ENCODE measurements at places on chromosomes 2 and 18.

GRCh38 chr2:59933948-59934347 lies 619.5 kb downstream of the BCL11A start:
- DNase-seq, result no peak

DNA sequence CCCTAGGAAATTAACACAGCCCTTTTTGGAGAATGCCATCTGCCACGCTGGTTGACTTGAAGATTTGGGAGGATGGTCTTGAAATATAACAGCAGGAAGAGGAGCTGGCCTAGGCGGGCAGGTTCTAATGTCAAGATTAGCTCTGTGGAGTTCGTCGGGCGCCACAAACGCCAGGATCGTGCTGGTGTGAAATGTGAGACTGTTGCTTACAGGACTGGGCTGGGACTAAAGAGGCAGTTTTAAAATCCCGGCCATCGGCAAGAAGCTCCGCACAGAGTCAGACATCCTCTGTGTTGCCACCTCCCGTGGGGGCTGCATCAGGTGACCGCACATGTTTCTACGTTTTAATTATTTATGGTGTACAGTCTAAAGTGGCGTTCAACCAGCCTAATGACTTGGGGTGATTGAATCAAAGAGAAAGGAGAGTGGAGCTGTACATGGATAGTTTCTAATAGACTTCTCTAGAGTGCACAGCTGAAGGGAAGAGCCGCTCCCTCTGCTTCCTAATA lies 99.4 kb upstream of the BCL11A start:
- DNase-seq, result no peak

DNA sequence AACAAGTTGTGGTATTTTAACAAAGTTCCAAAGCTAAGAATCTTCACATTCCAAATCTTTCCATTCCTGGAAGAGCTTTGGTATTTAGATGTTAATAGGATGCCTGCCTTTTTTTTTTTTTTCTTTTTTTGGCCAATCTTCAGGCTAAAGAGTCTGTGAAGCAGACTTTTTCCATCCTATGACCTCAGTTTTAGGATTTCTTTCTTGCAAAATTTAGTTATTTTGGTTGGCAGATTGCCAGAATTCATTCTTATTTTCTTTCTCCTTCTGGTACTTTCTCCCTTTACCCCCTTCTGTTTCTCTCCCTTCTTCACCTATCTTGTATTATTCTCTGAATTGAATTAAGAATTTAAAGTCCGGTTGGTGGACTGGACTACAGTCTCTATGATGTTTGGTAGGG lies 217.8 kb upstream of the REV1 start:
- DNase-seq, result no peak

DNA sequence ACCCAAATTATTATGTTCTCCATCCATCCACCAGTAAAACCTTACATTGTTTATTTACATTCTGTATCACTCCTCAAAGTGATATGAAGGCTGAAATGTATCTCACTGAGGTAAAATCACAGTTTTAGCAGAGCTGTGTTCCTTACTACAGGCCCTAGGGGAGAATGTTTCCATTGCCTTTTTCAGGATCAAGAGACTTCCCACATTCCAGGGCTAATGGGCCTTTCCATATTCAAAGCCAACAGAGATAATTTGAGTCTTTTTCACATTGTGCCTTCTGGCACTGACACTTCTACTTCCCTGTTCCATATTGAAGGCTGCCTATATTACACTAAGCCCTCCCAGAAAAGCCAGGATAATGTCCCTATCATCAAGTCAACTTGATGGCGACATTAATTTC lies 20.0 kb downstream of the NETO1 start:
- no peak for DNase-seq

GRCh38 chr2:233053928-233054784 lies 6.0 kb upstream of the INPP5D start:
- DNase-seq, result no peak

GRCh38 chr2:224166654-224167053 lies 127.6 kb upstream of the SERPINE2 start:
- DNase-seq, result no peak

DNA sequence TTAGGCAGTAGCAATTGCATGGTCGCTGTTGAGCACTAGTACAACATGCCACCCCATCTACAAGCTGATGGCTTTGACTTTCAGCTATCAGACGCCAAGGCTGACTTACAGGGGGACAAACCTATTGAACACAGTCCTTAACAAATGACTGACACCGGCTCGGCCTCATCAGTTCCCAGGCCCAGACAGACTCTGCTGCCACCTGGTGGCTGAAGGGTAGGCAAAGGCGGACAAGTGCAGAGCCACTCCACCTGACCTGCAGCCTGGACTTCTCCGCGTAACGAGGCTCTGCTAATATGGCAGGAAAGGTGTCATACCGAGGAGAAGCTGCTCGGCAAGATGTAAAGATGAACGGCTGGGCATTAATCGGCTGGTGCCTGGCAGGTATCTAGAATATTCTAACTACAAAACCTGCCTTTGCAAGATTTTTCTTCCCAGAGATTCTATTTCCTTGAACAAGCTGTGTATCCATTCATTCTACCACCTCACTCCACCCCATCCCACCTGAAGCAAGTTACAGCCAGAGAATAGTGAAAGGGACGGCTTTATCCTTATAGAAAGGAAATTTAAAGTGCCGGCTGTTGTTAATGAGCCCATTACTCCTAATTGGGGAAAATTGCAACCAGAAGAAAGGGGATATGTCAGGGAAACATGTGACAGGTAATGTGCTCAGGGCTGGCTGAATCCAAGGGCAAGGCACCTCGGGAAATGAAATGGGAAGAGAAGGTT lies 67.4 kb downstream of the STEAP3 start:
- DNase-seq, result peak; percentile 44

GRCh38 chr2:26581991-26582842 lies 58.9 kb downstream of the CIB4 start:
- DNase-seq, result no peak

- DNase-seq, result no peak
These were observed 106.8 kb upstream of the SERPINE2 start for GRCh38 chr2:224145751-224146355.

DNA sequence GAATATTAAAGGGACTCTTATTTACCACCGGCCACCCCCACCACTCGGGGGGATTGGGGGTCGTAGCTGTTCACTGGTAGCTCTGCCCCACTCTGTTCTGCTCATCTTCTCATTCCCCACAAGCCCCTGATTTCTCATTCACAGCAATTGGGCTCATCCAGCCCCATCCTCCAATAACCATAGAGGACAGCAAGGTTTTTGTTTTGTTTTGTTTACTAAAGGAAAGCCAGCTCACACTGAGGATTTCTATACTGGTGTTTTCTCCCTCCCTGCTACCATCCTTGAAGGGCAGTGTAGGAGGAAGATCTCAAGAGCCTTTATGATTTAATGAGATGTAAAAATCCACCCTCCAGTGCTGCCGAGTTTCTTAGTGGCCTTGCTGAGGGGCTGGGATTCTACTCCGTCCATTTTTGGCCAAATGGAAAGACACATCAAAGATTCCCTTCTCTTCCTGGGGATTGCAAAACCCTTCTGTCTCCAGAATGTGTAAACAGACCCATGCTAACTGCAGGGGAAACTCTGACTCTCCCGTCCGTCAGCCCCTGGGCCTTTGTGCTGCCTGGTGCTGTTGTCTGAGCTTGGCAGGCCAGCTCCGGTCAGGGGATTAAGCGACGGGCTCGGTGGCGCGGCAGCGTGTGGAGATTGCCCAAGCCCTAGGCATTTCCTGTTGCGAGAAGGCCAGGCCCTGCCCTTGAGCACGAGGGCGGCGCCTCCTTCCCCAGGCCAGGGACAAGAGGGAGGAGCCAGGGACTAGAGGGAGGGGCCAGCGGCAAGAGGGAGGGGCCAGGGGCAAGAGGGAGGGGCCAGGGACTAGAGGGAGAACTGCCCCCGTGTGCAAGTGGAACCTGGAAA lies 165.0 kb downstream of the ANTXR1 start:
- DNase-seq, result no peak

DNA sequence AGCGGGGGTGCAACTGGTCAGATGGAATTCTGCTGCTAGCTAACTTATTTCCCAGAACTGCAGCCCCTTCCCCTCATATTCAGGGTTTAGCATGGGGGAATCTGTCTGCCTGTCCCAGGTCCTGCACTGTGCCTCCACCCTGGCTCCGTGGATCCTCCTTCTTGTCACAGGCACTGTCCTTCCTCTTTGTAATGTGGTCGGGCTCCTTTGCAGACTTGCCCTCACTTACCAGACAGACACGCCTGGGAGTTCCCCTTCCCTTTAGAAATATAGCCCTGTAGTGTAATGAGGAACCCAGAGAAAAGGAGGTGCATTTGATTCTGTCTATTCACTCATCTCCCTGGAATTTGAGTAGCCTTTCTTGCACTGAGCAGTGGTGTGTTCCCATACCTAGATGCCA lies 108.7 kb downstream of the TRIM43 start:
- no peak for DNase-seq

DNA sequence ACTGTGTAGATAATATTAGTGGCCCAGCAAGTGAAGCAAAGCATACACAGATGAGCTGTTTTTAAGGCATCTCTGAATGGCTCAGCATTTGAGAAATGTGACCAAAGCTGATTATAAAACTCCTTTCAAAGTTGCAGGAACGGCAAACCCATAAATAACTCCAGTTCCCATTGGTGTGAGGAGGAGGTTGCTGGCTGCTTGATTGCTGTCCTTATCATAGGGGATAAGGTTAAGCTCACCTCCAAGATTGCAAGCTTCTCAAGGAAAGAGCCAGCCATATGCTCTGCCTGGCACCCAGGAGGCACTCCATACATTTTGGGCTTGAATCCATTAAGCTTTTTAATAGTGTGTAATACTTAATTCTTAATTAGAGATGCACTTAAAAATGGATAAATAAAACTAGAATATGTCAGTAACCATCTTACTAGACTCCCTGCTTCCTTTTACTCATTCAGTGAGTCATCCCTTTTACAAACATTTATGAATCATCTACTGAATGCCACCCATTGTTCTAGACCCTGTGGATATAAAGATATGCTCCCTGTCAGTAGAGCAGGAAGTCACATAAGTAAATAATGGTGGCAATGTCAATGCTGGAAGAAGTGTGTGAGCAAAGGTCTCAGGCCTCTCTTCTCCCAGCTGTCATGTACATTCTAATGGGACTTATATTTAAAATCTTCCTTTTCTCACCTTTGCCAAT lies 99.3 kb downstream of the SPATS2L start:
- DNase-seq, result no peak

GRCh38 chr2:98654699-98655495 lies 46.5 kb downstream of the UNC50 start:
- no peak for DNase-seq

- DNase-seq, result no peak
These were observed 64.7 kb downstream of the BCL2 start for GRCh38 chr18:63254716-63255399.

DNA sequence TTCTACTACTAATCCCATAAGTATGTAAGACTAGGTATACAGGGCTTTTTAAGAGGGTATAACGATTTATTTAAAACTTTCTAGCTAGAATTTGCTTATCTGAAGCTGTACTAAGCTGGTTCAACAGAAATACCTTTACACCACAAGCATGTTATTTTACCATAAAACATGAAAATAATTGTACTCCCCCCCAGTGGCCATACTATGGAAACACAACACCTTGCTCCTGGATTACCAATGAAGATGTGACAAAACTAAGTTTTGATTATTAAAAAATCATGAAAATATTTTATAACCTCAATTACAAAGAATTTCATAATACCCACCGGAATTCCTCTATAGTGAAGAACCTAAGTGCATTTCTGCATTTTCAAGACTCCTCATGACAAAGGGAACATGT lies 27.3 kb downstream of the LPIN2 start:
- DNase-seq, result no peak

DNA sequence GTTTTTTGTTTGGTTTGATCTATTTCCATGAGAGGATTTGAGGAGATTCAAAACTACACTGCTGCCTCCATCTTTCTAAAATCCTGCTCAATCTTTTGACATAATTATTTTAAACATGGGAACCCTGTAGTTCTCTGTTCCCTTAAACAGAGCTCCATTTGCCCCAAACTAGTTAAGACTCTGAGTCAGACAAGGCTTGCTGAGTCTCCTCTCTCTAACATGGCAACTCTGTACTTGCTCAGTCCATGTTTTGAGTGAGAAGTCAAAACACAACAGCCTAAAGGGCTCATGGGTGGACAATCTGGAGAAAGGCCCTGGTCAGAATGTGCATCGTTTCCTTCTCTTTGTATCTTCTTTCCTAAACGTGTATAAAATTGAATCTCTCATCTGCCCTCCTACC lies 7.1 kb upstream of the STAMBP start:
- DNase-seq, result no peak

GRCh38 chr2:237141571-237142051 lies 55.9 kb downstream of the COPS8 start:
- DNase-seq, result no peak

GRCh38 chr2:168336786-168337388 lies 89.5 kb upstream of the STK39 start:
- DNase-seq, result no peak

GRCh38 chr2:62409442-62409841 lies 96.6 kb downstream of the TMEM17 start:
- DNase-seq, result no peak

GRCh38 chr2:112673008-112673407 lies 27.3 kb downstream of the SLC20A1 start:
- DNase-seq, result no peak

- no peak for DNase-seq
These were observed 272 bp upstream of the FASTKD1 start for GRCh38 chr2:169573974-169574299.

DNA sequence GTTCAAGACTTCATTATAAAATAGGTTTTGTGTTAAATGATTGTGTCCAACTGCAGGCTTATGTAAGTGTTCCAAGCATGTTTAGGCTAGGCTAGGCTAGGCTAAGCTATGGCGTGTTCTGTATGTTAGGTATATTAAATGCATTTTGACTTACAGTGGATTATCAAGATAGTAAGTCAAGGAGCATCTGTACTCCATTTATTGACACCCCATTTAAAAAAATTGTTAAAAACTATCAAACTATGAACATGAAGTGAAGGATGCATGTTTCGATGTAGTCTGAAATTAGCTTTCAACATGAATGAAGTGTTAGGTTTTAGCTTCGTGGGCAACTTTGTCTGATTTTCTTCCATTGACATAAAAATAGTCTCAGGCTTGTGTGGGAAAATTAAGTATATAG lies 290.5 kb downstream of the PARD3B start:
- no peak for DNase-seq

GRCh38 chr2:212299333-212299732 lies 239.3 kb downstream of the ERBB4 start:
- no peak for DNase-seq

DNA sequence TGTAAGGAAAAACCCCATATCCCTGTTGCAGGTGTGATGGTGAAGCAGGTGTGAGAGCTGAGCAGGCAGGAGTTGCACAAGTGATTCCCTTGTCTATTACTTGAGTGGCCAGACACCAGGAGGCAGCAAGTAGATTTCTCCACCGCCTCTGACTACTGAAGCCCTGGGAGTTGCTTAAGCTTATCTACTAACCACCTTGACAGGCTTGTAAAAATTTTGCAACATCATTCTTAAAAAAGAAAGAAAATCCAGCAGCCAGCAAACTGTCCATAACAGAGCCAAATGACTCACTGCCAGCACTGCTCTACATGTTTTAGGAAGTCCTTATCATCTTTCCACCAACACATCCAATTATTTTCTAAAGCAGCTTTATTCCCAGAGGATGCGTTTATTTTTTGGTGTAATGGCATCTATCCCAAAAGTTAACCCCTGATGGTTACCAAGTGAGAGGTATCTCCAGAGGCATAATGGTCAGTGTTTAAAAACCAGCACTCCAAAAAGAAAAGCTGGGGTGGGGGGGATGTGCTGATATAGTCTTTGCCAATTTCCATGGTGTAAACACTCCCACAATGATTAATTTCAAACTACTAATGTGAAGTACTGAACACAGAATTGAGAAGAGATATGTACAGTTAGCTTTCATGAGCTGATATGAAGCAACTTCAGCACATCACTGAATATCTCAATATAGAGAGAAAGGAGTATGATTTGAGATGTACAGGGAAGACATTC lies 16.3 kb upstream of the GPR39 start:
- no peak for DNase-seq
